ENCODE measurements at places on chromosomes 7 and 10.

DNA sequence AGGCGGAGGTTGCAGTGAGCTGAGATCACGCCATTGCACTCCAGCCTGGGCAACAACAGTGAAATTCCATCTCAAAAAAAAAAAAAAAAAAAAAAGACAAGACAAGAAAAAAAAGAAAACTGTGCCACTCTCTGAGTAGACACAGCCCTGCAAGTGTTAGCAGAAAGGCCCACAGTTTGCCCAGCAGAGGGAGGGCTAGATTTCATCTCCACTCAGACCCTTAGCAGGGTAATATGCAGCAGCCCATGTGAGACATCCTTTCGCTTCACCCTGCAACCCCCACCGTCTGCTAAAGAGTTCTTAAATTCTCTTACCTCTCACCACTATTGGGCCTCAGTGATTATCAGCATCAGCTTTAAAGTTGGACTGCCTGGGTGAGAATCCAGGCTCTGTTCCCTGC lies 38.2 kb downstream of the CTNNA3 start:
- DNase-seq: no peak

DNA sequence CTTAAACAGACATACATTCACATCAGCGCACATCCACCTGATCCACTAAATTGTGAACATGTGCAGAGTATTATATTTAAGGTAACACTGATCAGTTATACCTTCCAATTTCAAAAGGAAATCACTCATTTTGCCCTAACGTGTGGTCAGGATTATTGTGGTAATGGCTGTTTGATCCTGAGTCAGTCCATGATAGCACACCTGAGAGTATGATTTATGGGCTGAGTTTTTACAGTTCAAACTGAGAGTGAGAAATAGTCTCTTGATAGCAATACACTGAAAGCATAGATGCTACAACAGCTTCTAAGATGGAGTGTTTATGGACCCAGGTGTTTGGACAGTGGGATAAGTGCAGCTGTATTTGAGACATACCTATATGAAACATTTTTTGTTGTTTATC lies 96.7 kb downstream of the KIF20B start:
- no peak for DNase-seq

- no peak for DNase-seq
These were observed 423 bp downstream of the BAZ1B start for GRCh38 chr7:73521636-73522104.

GRCh38 chr10:35643151-35644049 lies 1.3 kb upstream of the FZD8 start:
- peak; percentile 27 for DNase-seq

DNA sequence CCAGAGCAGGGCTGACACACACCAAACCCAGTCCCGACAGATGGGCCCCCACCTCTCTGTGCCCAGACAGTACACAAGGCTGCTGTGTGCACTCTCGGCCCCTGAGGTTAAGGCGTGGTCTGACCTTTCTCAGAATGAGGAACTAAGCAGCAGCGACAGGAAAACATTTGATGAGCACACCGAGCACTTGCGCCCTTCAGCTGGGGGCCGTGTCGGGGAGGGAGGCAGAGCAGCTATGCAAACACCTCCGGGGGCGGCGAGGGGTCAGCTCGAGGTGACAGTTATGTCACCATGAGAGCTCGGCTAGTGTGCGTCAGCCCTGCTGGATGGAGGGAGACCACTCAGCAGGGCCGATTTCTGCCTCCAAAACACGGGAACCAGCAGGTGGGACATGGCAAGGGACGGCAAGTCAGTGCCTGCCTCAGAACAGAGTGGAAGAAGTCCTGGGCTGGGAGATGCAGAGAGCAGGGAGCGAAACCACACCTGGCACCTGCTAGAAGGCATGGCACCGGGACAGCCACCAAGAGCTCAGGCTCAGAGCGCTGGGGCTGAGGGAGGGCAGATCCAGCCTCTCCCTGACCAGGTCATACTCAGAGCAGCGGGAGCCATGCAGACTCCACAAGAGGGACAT lies 57.4 kb downstream of the CHST15 start:
- DNase-seq: no peak
